Astrocyte of the cerebellum (primary cell): ENCODE measurements at places on chromosomes 7 and 10.

DNA sequence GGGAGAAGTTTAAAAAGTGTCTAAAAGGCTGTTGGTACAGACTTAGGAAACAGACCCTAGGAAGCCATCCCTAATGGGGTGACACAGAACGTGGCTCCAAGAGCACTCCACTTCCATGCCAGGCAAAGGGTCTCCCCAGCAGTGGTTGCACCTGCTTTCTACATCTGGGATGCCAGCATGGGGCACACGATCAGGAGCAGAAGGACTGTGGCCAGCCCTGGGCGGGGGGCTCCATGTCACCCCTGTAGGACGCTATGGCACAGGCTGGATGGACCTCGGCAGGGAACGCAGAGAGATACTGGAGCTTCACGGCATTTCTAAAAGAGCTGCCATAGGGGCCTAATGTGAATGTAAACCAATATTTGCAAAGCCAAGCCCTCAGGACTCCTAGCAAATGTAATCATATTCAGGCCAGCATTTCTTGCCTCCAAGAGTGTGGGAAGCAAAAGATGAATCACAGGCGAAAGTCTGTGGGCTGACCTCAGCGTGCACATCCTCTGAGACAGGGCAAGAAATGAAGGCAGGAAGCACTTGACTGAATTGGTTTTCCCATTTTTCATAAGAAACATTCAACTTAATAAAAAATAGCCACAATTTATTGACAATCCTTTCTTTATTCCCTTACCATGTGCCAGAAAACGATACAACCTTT is 93.9 kb downstream of the ATXN7L1 start:
- DNase-seq = peak; percentile 84

DNA sequence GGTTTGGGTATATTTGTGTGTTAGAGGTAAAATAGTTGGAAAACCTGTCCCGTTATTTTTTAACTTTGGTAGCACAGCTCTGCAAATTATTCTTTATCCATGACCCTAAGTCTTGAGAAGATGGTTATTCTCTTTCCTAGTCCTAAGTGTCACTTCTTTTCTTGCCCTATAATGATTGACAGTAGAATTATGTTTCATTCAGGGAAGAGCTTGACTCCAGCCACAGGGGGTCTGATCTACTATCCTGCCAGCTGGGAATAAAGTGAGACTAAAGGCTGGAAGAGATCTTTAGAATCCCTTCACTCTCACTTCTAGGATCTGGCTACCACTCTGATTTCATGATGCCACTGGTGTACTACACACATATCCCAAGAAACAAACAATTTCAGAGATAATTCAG is 90.4 kb downstream of the PHTF2 start:
- DNase-seq = no peak

DNA sequence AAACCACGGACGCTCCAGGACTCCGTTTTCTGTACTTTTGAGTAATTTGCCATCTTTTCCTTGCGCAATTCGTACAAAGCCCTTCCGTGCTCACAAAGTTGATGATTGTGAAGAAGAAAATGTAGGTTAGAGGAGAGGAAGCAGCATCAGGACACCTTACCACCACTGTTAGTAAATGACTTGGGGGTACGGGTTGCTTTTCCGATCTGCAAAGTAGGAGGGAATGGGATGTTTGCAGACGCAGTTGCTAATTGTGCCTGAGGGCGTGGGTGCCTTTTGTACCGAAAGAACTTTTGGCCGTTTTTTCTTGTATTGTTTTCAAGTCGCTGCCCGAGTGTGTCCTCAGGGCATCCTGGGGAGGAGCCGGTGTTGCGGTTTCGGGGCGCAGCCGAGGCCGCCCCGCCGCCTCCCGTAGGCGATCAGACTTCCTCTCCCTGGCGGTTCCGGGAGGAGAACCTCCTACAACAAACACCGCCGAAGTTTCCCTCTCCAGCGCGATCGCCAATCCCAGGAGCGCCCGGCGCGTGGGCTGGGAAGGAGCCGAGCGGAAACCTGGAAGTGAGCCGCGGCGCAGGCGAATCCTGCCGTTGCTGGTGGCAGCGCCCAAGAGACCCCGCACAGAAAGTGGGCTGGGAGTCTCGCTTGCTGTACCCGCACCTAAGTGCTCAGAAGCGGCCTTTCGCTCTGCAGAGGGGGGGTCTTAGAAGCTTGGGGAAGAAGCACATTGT is 1.0 kb downstream of the PRR15 start:
- no peak for DNase-seq

DNA sequence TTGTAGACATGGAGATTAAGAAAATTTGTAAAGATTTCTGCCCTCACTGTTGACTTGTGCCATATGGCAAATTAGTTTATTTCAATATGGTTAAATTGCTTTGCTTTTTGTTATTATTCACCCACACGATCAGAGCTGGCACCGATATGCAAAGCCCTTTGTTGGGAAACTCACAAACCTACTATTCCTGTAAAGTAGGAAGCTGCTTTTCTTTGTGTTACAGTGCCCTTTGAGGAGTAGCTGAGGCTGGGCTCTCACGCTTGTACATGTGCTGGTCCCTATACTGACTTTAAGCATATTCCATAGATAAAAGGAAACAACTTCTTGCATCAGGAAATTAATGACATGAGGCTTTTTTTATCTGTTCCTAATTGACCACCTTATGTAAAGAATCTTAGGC is 17.6 kb upstream of the AOAH start:
- DNase-seq = no peak

GRCh38 chr10:102713539-102713813 is 721 bp downstream of the ARL3 start:
- DNase-seq = no peak

- peak; percentile 34 for DNase-seq
These were observed 162.6 kb downstream of the PTEN start for GRCh38 chr10:88026031-88026430.

- DNase-seq = no peak
These were observed 322.0 kb downstream of the FRMD4A start for GRCh38 chr10:14008740-14009080.

GRCh38 chr10:71214641-71215559 is 2.5 kb downstream of the UNC5B start:
- DNase-seq = no peak

DNA sequence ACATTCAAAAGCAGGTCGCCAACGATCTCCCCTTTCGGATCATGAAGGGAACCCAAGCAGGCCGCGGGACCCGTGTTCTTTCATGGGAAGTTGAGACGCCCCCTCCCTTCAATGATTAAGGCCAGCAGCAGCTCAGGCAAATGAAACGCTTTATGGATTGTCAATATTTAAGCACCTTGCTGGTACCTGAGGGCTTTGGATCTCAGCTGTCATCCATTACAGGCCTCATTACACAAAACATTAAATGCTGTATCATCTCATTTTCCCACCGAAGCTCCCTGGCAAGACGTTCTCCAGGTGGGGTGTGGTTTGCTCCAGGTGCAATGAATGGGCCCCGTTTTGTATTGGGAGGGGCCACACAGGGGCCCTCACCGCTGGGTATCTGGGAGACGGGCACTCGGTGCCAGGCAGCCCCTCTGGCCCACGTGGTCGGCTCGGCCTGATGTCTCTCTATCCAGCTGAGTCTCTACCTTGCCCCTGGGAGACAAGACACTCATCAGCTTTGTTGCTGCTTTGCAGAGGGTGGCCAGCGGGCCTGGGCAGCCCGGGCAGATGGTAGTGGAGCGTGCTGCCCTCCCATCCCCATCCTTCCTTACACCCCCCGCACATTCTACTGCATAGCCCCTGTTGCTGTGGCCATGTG is 456.1 kb upstream of the FOXK1 start:
- DNase-seq = no peak

- no peak for DNase-seq
These were observed 528.1 kb upstream of the DPP6 start for GRCh38 chr7:153524070-153524601.

DNA sequence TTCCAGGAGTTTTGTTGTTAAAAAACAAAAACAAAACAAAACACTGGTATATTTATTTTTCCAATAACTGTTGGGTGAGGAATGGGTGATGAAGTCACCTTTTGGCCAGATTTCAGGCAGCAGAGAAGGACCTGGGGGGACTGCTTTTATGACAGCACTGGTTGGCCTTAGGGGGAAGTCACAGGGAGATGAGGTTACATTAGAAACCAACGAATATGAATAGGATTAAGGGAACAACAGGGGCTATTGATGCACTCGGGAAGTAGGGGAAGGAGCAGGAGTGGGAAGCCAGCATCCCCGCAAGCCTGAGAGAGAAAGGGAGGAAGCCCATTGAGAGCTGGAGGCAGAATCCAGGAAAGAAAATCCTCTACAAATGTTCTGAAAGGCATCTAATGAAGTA is 958.4 kb downstream of the TYW1 start:
- no peak for DNase-seq
